AG10803 (cell line): ENCODE measurements at places on chromosomes 13 and 19.

DNA sequence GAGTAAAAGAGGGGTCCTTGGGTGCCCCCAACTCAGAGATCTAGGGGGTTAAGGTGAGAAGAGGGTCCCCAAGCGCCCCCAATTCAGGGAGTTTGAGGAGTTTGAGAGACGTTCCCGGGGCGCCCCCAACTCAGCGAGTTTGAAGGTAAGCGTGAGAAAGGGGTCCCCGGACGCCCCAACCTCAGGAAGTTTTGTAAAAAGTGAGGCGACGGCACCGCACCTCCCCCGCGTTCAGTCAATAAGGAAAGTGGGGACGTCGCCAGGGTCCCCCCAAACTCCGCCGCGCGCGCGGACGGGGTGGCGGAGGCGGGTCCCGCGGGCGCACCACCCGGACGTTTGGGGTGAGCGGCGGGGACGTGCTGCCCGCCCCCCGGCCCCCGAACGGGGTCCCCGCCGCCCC, 353 bp downstream of the RFX2 start:
- DNase-seq, result no peak

- DNase-seq, result no peak
These were observed 12.7 kb downstream of the F10 start for GRCh38 chr13:113135281-113135760.

DNA sequence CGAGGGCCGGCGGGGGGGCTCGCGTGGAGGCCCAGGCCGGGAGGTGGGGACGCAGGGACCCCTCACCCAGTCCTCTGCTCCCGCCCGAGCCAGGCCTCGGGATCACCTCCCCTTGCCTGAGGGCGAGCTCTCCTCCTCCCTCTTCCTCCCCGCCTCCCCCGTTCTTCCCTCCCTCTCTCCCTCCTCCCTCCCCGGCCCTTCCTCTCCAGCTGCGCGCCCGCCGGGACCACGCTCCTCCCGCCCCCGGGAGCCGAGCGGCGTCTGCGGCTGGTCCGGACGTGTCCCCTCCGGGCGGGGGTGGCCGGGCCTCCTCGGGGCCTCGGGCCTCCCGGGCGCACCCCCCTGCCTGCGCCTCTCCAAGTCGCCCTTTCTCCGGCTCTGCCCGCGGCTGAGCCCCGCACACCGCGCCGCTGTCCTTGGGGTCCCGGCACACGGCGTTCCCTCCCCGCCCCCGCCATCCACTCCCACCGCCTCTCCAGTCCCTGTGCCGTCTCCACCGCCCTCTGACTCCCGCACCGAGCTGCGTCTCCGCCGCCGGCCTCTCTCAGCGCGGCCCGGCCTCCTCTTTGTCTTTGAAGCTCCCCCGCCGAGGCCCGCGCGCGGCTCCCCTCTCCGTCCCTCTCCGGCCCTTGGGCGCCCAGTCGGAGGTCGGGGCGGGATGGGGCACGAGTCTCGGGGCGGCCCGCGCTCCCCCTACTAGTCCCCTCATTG, 5.7 kb downstream of the SOX1 start:
- no peak for DNase-seq

DNA sequence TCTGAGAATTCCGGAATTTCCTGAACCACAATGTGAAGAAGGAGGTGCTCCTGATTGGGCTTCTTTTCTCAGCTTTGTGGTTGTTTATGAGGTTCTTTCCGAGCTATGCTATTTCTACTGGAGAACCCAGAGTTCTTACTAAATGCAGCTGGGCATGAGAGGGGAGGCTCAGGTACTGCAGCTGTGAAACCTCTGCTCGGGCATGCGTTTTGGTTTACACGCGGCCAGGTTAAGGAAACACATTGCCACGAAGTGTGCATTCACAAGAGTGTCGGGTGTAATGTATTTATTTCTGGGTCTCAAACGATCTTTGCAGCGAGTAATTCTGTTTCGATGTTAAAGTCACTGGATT, 661 bp upstream of the MIR17HG start:
- DNase-seq, result no peak

DNA sequence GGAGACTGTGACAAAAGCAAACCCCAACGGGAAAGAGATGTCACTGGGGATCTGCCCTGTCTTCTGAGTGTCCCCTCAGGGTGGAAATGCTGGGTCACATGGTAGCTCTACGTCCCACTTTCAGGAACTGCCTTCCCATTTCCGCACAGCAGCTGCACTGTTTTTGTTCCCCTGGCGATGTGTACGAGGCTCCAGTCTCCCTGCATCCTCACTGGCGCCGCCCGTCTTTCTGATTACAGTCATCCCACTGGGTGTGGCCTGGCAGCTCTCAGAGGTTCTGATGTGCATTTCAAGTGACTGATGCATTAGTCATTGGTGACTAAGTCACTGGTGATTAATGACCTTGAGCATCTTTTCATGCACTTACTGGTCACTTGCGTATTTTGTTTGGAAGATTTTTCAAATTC, 21.2 kb downstream of the PCID2 start:
- DNase-seq, result peak; percentile 99
